ENCODE measurements at places on chromosomes 5 and 9.

GRCh38 chr5:132594170-132594569 lies 37.4 kb downstream of the RAD50 start:
- DNase-seq, result no peak

- DNase-seq, result no peak
These were observed 124.7 kb downstream of the PAPPA start for GRCh38 chr9:116278326-116278725.

DNA sequence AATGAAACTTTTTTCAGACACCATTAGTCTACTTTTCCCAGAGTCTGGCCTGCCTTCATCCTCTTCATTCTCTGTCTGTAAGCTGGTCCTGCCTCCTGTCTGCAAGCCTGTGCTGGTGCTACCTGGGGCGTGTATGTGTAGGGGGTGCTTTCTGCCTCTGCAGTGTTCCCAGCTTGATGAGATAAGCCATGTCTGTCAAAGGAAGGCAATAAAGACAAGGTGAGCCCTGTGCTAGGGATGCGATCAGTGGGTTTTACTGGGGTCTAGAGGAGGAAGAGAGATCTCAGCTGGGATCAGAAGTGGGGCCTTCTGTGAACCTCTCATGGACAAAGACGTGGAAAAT lies 78.0 kb upstream of the TGFBR1 start:
- DNase-seq, result no peak

- DNase-seq, result no peak
These were observed 2.8 kb upstream of the RICTOR start for GRCh38 chr5:39076757-39077728.

DNA sequence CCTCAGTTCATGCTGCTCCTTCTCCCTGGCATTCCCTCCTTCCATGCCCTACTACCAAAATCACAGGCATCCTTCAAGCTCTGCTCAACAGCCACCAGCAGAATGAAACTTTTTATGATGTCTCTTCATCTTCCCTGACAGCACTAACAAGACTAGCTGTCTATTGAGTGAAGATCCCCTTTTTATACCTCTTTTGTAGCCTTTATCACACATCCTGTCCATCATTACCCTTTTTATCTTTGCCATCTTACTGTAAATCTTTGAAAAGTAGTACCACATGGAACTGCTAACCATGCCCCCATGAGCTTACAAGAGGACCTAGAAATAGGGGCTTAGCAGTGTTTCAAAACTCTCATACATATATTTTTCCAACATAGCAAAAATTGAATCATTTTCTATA lies 10.8 kb upstream of the ADRB2 start:
- DNase-seq, result no peak

GRCh38 chr5:134462761-134463160 lies 51.1 kb upstream of the CDKN2AIPNL start:
- DNase-seq, result no peak

- DNase-seq, result peak; percentile 69
These were observed 811 bp upstream of the ARRDC3 start for GRCh38 chr5:91383956-91384300.

DNA sequence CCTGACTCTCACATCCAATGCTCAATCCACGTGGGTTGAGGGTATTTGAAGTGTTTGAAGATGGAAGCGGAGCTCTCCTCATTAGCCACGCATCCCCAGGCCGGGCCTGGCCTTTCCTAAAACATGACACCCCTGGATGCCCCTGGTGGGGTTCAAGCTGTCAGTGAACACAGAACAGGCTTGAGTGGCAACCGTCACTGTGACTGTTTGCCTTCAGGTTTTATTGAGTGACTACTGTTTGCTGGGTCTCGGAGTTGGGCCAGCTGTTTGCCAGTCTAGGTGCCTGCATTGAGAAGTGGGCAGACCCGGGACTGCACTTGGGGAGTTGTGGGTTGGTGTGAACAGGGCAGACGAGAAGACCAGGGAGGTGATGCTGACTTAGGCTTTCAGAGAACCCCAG lies 7.8 kb upstream of the OLFM1 start:
- peak; percentile 22 for DNase-seq

DNA sequence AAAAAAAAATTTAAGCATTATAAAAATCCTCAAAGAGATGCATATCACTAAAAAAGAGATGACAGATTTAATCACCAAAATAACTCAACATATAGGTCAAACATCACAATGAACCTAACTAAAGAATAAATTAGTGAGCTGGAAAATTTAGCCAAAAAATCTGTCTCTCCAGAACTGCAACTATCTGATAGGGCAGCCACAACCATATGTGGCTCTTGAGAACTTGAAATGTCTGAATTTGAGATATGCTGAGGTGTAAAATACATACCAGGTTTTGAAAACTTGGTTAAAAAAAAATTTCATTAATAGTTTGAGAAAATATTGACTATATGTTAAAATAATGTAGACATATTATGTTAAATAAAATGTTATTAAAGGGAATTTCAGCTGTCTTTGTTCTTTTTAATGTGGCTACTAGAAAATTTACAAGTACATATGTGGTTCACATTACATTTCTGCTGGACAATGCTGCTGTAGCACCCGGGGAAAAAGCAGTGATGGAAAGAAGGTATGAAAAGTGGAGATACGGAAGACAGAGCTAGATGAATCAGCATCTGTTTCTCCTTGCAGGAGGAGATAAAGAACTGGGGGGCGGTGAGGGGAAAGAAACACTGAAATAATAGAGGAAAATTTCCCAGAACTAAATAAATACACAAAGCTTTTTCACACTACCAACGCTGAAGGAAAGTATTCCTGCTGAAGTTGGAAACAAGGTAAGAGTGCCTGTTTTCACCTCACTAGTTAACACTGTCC lies 66.1 kb downstream of the DCP2 start:
- DNase-seq, result no peak

GRCh38 chr5:10705747-10706146 lies 55.3 kb downstream of the DAP start:
- no peak for DNase-seq

GRCh38 chr5:117623042-117623805 lies 1048.6 kb upstream of the SEMA6A start:
- no peak for DNase-seq

GRCh38 chr5:7759257-7759871 lies 91.6 kb downstream of the CFAP90 start:
- DNase-seq, result no peak

DNA sequence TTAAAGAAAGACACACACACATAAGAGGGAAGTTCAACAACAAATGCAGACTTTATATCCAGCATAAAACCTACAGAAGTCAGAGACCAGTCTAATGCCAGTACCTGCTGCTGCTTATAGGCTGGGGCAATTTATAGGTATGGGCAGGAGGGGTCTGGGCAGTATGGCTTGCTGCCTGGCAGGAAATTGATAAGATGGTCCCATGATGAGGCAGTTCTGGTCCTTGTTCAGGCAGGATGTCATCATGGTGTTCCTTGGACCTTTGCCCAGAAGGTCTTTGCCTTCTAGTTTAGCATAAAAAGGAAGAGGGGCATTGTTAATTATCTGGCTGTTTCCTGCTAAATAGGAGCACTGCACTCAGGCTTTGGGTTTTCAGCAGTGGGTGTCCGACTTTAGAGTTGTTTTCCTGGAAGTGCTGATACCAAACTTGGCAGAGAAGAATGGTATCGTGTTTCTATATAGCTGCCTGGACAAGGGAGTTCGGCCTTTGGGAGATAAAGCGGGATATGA lies 10.4 kb upstream of the PDCD1LG2 start:
- DNase-seq, result peak; percentile 56

DNA sequence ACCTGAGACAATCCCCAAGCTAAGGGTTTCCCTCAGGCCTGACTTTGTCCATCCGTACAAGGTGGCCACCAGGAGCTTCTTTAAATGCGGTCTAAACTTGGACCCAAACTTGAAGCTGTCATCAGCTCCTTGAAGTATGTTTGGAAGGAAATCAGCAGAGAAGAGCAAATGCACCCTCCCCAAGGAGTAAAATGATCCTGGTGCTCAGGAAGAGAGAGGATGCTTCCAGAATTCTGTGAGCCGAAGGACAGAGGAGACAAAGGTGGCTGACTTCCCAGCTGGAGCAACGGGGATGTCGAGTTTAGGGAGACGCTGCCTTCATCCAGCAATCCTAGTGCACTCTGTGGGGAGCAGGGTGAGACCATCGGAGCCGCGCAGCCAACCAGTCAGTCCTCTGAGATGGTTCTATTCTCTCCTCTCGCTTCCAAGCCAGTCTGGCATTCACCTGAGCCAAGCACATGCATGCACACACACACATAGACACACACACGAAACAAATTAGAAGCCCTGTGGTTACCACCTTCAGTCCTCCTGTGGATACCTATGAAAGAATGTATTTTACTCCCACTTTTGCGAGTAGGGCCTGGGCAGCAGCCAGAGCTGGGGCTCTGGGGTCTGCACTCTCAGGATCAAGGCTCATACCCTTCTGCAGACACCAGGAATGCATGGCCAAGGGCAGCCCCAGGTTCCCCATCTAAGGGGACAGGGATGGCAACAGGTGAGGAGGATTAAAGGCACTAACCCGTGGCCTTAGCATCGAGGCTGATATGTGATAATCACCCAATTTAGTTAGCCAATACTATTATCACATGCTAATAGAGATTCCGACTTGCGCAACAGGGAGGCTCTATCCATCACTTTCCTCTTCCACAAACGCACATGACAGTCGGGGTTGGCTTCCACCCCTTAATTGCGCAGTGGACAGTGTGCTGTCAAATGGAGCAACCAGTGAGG lies 75.8 kb downstream of the GTF3C4 start:
- DNase-seq, result no peak

DNA sequence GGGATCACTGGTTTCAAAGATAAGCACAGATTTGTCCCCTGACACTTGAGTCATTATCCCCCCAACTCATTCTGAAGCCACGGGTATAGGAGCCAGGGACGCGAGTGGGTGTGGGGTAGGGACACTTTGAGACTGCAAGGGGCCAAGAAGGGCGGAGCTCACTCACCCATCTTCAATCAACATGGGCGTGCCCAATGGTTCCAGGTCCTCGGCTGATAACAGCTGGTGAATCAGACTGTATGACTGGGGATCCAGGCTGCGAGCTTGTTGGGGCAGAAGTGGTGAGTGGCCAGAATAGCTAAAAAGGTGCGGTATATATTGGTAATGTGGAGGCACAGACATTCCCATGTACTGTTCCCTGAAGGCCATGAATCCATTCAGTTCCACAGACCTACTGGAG lies 30.7 kb upstream of the NR5A1 start:
- DNase-seq, result peak; percentile 37

DNA sequence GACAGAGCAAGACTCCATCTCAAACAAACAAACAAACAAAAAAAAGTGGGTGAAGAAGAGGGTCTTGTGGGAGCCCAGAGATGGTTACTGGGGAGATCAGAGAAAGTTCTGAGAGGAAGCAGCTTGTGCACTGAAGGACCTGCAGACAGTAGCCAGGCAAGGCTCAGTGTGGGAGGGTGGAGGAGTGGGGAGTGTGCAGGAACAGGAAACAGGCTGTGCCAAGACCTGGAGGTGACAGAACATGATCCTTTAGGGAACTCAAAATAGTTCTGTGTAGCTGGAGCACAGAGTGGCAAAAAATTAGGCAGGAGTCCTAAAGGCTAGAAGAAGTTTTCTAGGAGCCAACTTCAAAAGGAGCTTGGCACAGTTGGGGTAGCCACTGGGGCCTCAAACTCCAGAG lies 19.2 kb upstream of the NANS start:
- no peak for DNase-seq
